ENCODE measurements at places on chromosomes 6 and 20.

DNA sequence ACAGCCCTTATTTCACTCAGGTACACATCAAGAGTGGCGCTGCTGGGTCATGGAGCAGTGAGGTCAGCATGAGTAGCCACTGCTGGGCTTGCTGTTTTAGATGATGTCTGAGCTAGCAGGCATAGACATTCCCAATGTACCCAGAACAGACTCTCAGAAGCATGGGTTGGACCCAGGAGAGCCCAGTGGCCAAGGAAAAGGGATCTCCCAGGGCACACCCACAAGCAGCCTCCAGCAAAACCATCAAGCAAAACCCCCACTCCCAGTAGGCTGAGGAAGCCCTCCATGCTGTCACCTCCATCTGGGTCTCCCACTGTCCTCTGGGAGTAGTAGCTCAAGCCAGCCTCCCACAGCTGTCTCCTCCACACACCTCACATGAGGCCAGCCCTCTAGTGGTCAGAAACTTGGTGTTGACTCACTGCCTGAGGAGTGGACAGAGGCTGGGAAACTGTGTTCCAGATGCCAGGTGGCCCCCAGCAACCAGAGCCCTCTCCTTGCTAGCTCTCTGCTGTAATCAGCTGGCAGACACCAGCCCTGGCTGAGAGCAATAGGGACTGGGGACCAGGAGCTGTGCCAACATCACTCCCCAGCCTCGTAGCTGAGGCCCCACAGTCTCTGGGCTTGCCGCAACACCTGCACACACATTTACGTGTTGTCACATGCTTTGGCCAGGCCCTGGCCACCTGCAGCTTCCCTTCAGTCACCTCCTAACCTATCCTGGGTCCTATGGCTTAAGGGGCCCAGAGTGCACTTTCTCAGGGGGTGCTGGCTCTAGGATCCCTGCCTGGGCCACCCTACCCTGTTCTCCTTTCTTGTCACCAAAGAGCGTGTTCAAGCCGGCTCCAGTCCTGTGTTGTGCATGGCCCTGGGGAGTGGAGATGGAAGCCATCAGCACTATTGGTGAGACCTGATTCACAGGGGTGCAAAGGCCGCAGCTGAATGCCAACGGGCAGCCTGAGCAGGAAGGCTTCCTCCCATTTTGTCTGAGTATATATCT, 1.9 kb upstream of the AP5S1 start:
- DNase-seq: no peak

- DNase-seq: no peak
These were observed 45.0 kb downstream of the BMP2 start for GRCh38 chr20:6812530-6812929.

DNA sequence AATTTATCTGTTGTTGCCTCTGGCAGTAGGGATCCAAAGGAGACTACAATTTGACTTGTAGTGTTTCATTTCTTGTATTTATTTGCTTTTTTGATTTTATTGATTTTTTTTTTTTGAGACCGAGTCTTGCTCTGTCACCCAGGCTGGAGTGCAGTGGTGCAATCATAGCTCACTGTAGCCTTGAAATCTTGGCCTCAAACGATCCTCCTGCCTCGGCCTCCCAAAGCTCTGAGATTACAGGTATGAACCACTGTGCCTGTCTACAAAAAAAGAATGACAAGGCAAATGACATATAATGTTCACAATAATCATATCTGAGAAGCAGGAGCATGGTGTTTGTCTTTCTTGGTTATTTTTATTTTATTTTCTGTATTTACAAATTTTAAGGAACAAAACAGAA, 117.6 kb upstream of the RNF24 start:
- DNase-seq: no peak

- DNase-seq: no peak
These were observed 89.6 kb downstream of the TMEM242 start for GRCh38 chr6:157233686-157234085.

- DNase-seq: no peak
These were observed 16.9 kb downstream of the RBM38 start for GRCh38 chr20:57408131-57408530.

DNA sequence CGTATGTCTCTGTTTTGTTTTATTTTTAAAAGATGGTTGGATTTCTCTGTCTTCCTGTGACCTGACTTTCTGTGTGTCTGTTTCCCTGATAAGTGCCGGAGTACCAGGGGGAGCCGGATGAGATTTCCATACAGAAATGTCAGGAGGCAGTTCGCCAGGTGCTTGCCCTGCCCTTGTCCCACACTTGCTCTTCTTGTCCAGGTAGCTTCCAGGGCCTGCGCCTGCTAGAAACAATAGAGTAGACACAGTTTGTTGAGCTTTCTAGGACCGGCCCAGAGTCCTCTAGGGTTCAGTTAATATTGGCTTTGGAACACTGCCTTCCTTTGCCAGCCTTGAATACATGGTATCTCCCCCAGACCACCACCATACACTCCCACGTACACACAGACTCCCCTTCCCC, 3.9 kb downstream of the ITPA start:
- no peak for DNase-seq

GRCh38 chr20:43969028-43969447, 54.4 kb downstream of the TOX2 start:
- DNase-seq: no peak

DNA sequence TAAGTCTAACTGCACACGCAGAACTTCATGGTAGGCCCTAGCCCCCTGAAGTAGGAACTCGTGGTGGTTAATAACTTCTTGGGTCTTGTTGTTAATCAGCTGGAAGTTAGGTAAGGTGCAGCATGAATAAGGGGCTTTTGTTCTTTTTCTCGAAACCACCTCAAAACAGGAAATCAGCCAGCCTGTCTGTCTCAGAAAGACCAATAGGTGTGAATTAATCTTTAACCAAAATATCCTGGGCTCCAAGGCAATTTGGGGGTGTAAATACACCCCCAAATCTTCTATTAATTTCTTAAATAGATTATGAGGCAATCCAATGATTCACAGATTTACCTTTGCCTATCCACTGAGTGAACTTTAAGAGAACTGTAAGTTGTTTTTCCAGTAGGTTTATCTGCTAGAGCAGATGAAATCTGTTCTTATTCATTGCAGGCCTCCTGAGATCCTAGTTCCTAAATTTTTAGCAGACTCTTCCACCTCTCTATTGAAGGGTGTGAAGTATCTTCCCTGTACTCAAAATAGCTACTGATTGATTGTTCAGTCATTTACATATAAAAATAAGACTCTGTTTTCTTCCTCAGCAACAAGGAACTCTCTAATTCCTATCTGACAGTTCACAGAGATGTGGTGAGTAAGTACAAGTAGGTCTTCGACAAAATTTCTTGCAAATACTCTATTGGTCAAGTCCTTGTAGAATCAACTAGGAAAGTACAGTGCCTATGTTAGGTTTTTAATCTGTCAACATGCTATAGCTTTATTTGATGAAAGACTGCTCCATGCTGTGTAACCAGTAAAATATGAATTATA, 427.1 kb upstream of the NOX3 start:
- DNase-seq: no peak

DNA sequence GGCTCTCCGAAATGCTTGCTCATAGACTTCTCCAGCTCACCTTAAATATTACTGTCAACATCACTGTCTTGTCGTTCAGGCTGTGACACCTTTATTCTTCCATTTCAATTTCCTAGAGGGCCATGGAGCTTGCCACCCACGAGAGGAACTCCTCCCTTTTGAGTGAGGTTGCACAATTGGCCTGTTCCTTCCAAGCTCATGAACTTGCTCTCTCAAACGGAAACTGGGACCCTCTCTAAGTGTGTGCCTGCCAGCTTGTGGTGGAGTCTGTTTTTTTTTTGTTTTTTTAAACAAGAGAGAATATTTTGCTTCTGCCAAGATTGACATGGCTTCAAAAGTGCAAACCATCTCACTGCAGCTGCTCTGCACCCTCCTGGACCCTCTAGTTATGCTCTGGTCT, 19.3 kb upstream of the IYD start:
- no peak for DNase-seq

- DNase-seq: no peak
These were observed 50.9 kb downstream of the TNFRSF21 start for GRCh38 chr6:47258724-47259347.

- no peak for DNase-seq
These were observed 81.3 kb upstream of the SIRPA start for GRCh38 chr20:1813674-1814635.
